ENCODE measurements at places on chromosomes 12 and 14. TPM values are rescaled to one million over a fixed set of nuclear protein-coding genes. Genes with fewer than 3 reads are reported as not detected.

OTUB2 gene
- total RNA-seq, result 0.81 TPM

RAD9B gene
- total RNA-seq, result 0.38 TPM

RAD51AP1 gene
- 11.6 TPM for total RNA-seq

ADAM21 gene
- 0.18 TPM for total RNA-seq

LYZ gene
- total RNA-seq, result not detected

ETFBKMT gene
- total RNA-seq, result 2.0 TPM

CPNE6 gene
- total RNA-seq, result not detected

KIF21A gene
- total RNA-seq, result 8.6 TPM

COX8C gene
- not detected for total RNA-seq

MYH7 gene
- not detected for total RNA-seq

PPP2R5C gene
- 61.4 TPM for total RNA-seq

LRRC10 gene
- not detected for total RNA-seq

DAO gene
- total RNA-seq, result not detected

SETD1B gene
- total RNA-seq, result 2.7 TPM

STAB2 gene
- under 0.01 TPM for total RNA-seq

GPR65 gene
- total RNA-seq, result 0.09 TPM

TEAD4 gene
- total RNA-seq, result 25.7 TPM

HSPB8 gene
- total RNA-seq, result 6.5 TPM

EAPP gene
- total RNA-seq, result 45.8 TPM

FICD gene
- total RNA-seq, result 7.2 TPM

AKAP6 gene
- 0.56 TPM for total RNA-seq

PIK3C2G gene
- not detected for total RNA-seq

TOMM20L gene
- total RNA-seq, result not detected

CRIP1 gene
- 0.45 TPM for total RNA-seq
